ENCODE measurements at places on chromosomes 7 and 10. TPM values are rescaled to one million over a fixed set of nuclear protein-coding genes. Genes with fewer than 3 reads are reported as not detected.

DNA sequence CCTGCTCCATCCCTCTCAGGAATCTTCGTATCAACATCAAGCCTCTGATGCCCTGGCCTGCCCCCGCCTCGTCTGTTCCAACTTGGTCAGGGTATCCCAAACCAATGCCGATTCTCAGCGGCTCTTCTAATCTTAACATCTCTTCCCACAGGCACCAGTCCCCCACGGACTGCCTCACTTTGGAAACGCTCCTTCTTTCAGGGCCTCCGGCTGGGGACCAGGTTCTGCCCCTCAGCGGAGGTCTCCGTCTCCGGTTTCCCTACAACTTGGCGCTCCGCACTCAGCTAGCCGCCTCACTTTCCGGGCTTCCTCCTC, 488 bp downstream of the ABCF2 start:
- H3K36me3 ChIP-seq: peaks cover 33% of the 10 kb centered on the region

DNA sequence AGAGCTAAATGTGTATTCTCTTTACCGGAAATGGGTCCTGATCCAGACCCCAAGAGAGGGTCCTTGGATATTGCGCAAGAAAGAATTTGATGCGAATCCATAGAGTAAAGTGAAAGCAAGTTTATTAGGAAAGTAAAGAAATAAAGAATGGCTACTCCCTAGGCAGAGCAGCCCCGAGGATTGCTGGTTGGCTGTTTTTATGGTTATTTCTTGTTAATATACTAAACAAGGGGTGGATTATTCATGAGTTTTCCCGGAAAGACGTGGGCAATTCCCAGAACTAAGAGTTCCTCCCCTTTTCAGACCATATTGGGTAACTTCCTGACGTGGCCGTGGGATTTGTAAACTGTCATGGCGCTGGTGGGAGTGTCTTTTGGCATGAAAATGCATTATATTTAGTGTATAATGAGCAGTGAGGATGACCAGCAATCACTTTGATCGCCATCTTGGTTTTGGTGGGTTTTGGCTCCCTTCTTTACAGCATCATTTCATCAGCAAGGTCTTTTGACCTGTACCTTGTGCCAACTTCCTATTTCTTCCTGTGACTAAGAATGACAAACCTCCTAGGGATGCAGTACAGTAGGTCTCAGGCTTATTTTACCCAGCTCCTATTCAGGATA, 60.4 kb downstream of the ARL4A start:
- peaks cover 2% of the 10 kb centered on the region for H3K27me3 ChIP-seq
- H3K27ac ChIP-seq: no peak overlapping the region

GRCh38 chr10:79111427-79111826, 42.7 kb downstream of the ZMIZ1 start:
- no peaks in the 10 kb centered on the region for H3K36me3 ChIP-seq
- no peak overlapping the region for H3K4me3 ChIP-seq
- H3K27ac ChIP-seq: no peak overlapping the region
- H3K27me3 ChIP-seq: no peaks in the 10 kb centered on the region

Gene ADGRA1
- not detected for total RNA-seq

GRCh38 chr7:43248961-43249822, 136.7 kb downstream of the HECW1 start:
- no peaks in the 10 kb centered on the region for H3K4me1 ChIP-seq
- H3K36me3 ChIP-seq: no peaks in the 10 kb centered on the region
- no peak for DNase-seq
- no peak overlapping the region for H3K27ac ChIP-seq

DNA sequence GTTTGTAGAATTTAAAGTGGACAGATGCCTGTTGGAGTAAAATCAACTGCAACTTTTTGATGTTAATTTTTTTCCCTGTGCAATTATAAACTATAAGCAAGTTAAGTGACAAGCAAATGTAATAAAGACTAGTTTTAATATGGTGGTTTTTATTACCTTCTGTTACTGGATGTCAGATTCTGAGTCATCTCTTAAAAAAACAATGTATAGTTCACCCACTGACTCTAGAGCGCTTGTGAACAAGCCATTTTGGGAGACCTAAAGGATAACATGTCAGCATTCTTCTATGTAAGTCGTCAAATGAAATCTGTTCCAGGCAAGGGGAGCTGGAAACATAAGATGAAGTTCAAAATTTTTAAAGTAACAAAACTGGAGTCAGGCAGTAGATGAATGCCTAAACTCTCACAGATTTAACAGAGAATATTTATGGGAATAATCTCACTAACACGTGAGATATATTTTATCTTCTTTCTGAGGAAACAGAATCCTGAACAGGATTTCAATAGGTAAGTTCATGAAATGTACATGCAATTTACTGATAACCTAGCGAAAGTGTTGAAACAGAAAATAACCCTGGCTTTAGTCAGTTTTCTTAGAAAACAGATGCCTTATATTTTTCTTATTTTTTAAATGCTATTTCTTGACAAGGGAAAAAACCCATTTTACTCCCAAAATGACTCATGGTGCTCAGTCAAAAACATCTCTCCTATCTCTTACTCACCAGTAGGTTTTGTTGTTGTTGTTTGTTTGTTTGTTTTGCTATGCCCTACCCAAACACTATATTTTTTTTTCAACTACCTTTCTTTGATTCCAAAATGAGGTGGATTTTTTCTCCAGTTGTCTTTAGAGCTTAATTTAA, 91.7 kb downstream of the SLC39A12 start:
- no peaks in the 10 kb centered on the region for H3K4me1 ChIP-seq
- no peaks in the 10 kb centered on the region for H3K36me3 ChIP-seq

Gene IFIT2
- 10.2 TPM for total RNA-seq

- H3K27ac ChIP-seq: no peak overlapping the region
- H3K36me3 ChIP-seq: no peaks in the 10 kb centered on the region
- no peak overlapping the region for H3K4me3 ChIP-seq
Measured at GRCh38 chr10:44944354-44944753, 15.2 kb upstream of the RASSF4 start.

GRCh38 chr7:80646083-80646865, 7.8 kb downstream of the CD36 start:
- H3K4me1 ChIP-seq: no peaks in the 10 kb centered on the region
- H3K4me3 ChIP-seq: no peak overlapping the region
- no peak overlapping the region for H3K27ac ChIP-seq
- DNase-seq: no peak

Gene FAM237B
- not detected for total RNA-seq

Gene A1CF
- not detected for total RNA-seq

- H3K36me3 ChIP-seq: no peaks in the 10 kb centered on the region
- no peaks in the 10 kb centered on the region for H3K27me3 ChIP-seq
- peaks cover 8% of the 10 kb centered on the region for H3K4me1 ChIP-seq
- no peak overlapping the region for H3K4me3 ChIP-seq
Measured at GRCh38 chr10:50385624-50386023, 134.3 kb upstream of the ASAH2 start.

Gene AZGP1
- total RNA-seq: not detected

Gene HPSE2
- not detected for total RNA-seq

- peaks cover 68% of the 10 kb centered on the region for H3K27me3 ChIP-seq
- no peak overlapping the region for H3K4me3 ChIP-seq
- H3K27ac ChIP-seq: peak overlapping the region; percentile 80
- DNase-seq: peak; percentile 87
- peaks cover 8% of the 10 kb centered on the region for H3K36me3 ChIP-seq
- H3K4me1 ChIP-seq: peaks cover 38% of the 10 kb centered on the region
Measured at GRCh38 chr10:127293640-127294039, 97.2 kb upstream of the INSYN2A start.

GRCh38 chr7:92260248-92260781, 14.5 kb downstream of the ANKIB1 start:
- no peaks in the 10 kb centered on the region for H3K27me3 ChIP-seq
- no peak overlapping the region for H3K27ac ChIP-seq
- DNase-seq: no peak
- peaks cover 7% of the 10 kb centered on the region for H3K4me1 ChIP-seq
- H3K4me3 ChIP-seq: no peak overlapping the region

Gene LLCFC1
- not detected for total RNA-seq
